ENCODE measurements at places on chromosomes 3 and 15.

DNA sequence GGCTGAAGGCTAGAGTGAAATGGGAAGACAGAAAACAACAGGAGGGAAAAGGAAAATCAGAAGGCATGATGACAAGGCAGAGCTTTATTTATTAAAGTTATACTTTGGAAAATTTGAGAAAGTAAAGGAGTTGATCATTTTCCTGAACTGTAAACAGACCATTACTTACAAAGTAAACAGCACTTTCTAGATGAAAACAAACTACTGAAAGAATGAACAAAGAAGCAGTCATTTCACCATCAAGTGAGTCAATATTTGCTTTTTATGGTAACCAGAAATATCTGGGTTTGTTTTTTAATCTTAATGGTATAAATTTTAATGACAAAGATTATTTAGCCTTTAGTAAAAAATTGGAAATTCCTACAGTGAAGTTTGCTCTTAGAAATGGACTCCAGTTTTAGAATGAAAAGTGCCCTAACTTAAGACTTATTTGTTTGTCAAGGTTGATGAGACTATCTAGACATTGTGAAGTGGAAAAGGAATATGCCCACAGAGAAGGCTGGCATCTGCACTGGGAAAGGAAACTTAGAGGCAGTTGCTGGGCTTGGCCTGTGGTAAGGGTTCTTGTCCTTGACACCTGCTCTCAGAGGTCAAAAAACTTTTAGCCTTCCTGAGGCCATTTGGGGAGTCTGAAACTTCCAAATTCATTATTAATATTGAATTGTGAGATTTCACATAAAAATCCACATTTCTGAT lies 47.2 kb downstream of the SPTSSB start:
- no peak for DNase-seq

DNA sequence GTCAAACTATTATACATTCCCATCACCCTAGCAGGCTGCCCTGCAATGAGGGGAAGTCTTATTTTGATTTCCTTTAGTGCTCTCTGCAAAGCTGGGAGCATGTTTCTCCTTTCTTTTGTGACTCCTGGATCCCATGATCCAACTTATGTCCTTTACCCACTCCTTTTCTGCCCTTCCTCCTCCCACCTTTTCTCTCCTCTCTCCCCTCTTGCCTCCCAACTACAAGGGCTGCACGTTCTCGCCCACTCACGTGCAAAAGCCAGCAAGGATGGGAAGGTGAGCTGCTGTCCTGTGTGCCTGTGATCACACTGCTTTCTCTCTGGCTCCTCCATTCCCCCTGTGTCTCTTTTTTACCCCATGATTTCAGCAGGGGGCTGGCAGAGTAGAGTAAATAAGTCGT lies 6.1 kb downstream of the VIPR1 start:
- DNase-seq: peak; percentile 38

DNA sequence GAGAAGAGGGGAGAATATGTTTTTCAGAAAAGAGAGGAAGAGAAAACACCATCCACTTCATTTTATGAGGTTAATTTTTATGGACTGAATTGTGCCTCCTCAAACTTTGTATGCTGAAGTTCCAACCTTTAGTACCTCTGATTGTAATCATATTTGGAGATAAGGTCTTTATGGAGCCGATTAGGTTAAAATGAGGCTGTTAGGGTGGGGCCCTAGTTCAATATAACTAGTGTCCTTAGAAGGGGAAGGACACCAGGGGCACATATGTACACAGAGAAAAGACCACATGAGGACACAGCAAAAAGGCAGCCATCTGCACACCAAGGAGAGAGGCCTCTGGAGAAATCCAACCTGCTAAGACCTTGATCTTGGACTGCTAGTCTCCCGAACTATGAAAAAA lies 38.9 kb upstream of the TCF12 start:
- no peak for DNase-seq

GRCh38 chr15:68412218-68412617 lies 19.7 kb downstream of the ITGA11 start:
- DNase-seq: peak; percentile 4

- no peak for DNase-seq
Measured at GRCh38 chr3:71413572-71413971, 170.0 kb downstream of the FOXP1 start.

- DNase-seq: no peak
Measured at GRCh38 chr15:66033143-66033542, 163.9 kb downstream of the RAB11A start.

Measured in activated effector memory CD4-positive, alpha-beta T cell treated with anti-CD3 and anti-CD28 coated beads, Interleukin-2, amount 50 U/mL, for 16 hours (primary cell).